Activated naive CD8-positive, alpha-beta T cell treated with anti-CD3 and anti-CD28 coated beads for 36 hours (primary cell): ENCODE measurements at places on chromosomes 2 and 18. TPM values are rescaled to one million over a fixed set of nuclear protein-coding genes. Genes with fewer than 3 reads are reported as not detected.

The ARPC2 gene
- total RNA-seq, result 566 TPM

The MGAT4A gene
- 49.3 TPM for total RNA-seq

GRCh38 chr2:45237850-45238542 lies 228.7 kb upstream of the SIX2 start:
- no peak for DNase-seq

DNA sequence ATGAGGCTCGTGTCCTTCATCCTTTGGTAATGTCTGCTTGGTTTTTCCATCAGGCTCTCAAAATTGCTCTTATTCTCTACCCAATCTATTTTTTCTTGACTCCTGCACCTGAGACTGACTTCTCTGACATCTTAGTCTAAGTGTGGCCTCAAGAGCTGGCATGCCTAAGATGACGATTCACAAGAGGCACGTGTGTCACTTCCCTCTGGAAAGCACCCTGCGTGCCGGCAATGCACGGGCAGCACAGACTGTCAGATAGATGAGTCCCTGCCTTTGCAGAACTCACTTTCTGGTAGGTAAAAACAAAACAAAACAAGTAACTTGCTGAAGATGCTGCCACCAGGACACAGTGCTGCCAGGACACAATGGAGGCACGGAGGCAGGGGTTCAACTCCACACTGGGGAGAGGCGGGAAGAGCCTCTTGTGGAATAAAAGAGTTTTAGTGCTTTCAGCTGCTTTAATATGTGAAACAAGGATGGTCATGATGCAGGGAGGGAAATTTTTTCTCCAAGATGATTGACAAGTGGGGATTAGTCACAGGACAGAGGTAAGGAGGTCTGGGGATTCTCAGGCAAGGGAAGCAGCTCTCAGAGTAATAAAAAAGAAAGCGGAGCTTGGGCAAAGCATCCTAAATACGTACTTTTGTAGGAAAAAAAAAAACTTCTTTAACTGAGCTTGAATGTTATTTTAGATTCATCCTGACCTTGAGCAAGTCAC lies 27.3 kb downstream of the CYB5A start:
- DNase-seq, result no peak

DNA sequence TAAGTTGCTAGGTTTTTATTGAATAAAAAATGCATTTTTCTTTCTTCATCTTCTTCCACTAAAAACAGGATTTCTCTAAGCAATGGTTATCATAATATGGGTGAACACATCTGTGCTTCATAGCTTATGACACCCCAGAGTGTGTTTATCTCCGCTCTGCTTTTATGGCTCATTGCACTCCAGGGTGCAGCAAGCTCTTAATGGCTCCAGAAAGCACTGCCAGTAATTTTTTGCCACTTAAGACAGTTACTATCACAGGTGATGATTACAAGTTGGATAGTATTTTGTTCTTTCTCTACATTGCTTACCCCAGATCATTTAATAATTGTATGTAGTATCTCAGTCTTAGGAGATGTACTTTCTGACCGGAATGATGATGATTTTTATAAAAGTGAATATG lies 239.3 kb upstream of the CDH20 start:
- no peak for DNase-seq

DNA sequence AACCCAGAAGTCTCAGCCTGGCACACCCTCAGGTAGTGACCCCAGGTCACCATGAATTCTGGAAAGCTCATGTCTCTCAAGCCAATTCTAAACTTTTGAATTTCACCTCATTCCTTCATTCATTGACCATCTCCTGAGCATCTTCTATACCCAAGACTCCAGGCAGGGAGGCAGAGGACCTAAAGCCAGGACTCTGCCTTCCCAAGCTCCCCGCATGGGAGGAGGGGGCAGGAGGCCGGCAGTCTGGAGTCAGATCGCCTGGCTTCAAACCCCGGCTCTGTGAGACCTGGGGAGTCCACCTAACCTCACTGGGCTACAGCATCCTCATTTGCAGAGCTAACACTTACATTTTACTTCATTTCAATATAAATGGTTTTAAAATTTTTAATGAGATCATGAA lies 59.0 kb downstream of the SMAD7 start:
- no peak for DNase-seq

DNA sequence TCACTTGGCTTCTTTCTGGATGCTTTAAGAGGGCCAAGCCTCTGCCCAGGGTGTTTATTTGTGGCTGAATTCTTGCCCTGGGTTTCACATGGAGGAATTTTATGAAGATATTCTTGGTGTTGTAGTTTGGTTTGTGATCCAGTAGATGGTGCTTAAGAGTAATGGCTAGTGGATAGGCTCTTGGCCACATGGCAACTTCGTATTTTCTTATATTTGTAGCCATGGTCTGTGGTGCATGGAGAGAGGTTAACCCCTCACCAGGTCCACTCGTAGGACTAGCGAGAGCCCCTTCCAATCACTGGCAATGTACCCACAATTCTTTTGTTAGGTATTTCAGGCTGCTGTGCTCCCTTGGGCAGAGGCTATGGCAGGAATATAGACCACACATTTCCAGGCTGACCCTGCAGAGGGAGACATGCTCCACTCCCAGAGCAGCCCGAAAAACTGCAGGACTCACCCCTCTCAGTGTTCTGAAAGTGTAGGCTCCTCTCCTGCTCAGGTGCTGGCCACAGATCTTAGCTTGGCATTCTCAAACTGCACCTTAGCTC lies 582.1 kb upstream of the SETBP1 start:
- DNase-seq, result no peak

DNA sequence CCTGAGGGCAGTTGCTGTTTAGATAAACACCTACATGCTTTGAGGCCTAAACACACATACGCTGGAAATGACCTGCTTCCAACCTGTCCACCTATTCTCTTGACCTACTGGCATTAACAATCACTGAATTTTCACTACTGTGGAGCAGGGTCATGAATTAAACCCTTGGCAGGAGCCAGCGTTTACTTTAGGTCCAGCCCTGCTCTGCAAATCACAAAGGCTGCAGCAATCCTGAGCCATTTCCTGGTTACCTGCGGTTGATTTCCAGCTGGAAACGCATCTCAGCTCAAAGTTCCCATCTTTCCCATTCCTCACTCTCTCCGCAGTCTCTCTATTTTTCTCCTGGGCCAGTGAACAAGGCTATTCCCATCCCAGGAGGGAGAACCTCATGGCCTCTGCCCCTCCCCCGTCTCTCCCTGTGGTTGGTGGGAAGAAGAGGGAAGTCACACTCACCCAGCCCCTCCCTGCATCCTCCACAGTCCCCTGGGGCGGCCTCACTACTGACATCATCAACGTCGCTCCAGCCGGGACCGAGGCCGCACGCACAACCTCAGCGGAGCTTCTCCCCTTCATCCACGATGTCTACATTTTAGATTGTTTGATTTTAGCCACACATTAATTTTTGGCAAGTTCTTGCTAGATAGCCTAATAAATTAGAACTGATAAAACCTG lies 84.5 kb upstream of the SNTG2 start:
- no peak for DNase-seq
